ENCODE measurements at places on chromosomes 12 and 14. TPM values are rescaled to one million over a fixed set of nuclear protein-coding genes. Genes with fewer than 3 reads are reported as not detected.
A peak's percentile ranks its signal among the peaks of the same experiment; 100 is the strongest.

- DNase-seq, result no peak
- H3K4me1 ChIP-seq, result peaks cover 34% of the 10 kb centered on the region
- peak overlapping the region; percentile 53 for H3K27ac ChIP-seq
- no peaks in the 10 kb centered on the region for H3K27me3 ChIP-seq
- H3K4me3 ChIP-seq, result peak overlapping the region; percentile 30
Measured at GRCh38 chr14:50675597-50675996, 7.5 kb upstream of the SAV1 start.

- no peaks in the 10 kb centered on the region for H3K27me3 ChIP-seq
- no peak overlapping the region for H3K4me3 ChIP-seq
- no peak for DNase-seq
- H3K36me3 ChIP-seq, result peaks cover 3% of the 10 kb centered on the region
- no peak overlapping the region for H3K27ac ChIP-seq
Measured at GRCh38 chr12:22656831-22657230, 31.9 kb downstream of the ETNK1 start.

The GLS2 gene
- total RNA-seq, result 0.36 TPM

The KLRC2 gene
- total RNA-seq, result 0.88 TPM

DNA sequence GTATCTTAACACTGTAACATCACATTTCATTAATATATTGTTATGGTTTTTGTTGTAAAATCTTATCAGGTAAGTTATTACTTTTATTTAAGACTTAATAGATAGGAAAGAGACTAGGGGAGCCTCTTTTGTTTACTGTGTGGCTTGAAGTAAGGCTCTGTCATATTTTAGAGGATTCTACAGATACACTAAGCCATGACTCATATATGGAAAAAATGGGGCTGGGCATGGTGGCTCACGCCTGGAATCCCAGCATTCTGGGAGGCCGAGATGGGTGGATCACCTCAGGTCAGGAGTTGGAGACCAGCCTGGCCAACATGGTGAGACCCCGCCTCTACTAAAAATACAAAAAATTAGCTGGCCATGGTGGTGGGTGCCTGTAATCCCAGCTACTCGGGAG lies 23.6 kb upstream of the NPFF start:
- H3K4me3 ChIP-seq, result no peak overlapping the region
- H3K4me1 ChIP-seq, result peaks cover 5% of the 10 kb centered on the region
- H3K36me3 ChIP-seq, result peaks cover 71% of the 10 kb centered on the region

DNA sequence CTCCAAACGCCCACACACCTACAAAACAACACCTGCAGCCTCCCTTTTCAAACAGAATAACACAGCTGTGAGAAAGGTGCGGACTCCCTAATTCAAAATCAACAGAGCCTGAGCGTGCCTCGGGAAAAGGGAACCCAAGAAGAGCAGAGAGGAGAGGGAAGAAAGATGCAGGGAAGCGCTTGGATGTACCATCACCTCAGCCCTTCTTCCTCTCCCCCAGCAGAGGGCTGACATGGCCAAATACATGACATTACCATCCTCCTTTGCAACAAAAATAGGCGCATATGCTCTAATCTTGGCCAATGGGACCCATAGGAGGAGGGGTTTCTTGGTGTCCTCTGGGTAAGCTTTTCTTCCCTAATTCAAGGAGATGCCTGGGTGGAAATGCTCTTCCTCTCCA lies 78.0 kb downstream of the CPSF2 start:
- no peaks in the 10 kb centered on the region for H3K4me1 ChIP-seq
- DNase-seq, result no peak
- no peak overlapping the region for H3K4me3 ChIP-seq
- peaks cover 14% of the 10 kb centered on the region for H3K27me3 ChIP-seq
- H3K27ac ChIP-seq, result no peak overlapping the region

All from osteoblast (primary cell).